ENCODE measurements at places on chromosomes 11 and 22.

GRCh38 chr11:57775491-57775890 is 13.9 kb downstream of the CTNND1 start:
- DNase-seq = no peak

DNA sequence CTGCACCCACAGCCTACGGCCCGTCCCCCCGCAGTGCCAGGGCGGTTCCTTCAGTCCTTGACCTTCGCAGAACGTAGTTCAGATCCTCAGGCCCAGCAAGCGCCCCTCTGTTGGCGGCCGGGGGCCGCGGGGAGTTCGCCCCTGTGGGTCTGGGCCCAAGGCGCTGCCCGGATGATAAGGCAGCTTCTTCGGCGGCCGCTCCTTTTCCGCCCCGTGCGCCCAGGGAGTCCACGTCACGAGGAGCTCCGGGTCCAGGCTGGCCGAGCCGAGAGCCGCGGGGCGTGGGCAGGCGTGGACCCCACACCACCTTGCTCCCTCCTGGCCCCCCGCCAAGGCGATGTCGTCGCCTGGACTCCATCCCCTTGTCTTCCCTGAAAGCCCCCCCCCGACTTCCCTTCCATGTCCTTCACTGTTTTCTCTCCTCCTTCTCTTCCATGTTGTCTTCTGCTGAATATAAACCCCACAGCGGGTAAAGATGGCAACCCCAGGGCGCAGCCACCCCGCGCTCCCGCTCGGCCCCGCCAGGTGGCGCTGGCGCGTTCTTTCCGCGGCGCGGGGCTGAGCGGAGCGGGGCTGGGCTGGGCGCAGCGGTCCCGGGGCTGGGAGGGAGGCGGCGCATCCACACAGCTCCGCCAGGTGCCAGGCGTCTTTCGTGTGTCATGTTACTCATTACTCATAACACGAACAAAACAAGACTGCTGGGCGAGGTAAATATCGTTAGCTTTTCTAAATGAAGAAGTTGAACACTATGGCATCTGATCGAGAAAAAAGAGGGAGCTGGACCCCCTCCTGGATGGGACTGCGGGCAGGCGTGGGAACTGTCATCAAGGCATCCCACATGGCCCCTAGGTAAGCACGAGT is 321.0 kb downstream of the NTM start:
- no peak for DNase-seq

GRCh38 chr11:30488304-30488998 is 97.7 kb downstream of the MPPED2 start:
- DNase-seq = no peak

GRCh38 chr11:134558258-134558835 is 146.3 kb upstream of the B3GAT1 start:
- DNase-seq = no peak

- no peak for DNase-seq
Observed at GRCh38 chr11:92852229-92852628, 117.2 kb upstream of the MTNR1B start.

- no peak for DNase-seq
Observed at GRCh38 chr11:2321311-2321683, 19.5 kb downstream of the TSPAN32 start.

DNA sequence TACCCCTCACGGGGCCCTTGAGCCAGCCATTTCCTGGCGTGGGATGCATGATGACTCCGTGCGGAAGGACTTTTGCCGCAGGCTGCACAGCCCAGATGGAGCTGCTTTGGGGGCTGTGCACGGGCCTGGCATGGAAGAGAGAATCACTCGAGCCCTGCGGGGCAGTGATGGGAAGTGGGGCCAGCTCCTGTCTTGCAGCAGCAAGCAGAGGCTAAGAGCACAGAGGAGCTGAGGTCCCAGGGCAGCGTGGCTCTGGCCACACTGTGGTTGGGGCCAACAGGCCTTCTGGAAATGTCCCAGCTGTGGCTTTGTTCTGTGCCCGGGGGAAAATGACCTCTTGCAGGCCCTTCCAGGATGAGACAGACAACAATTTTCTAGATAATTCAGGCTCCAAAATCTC is 92.7 kb upstream of the TIMP3 start:
- DNase-seq = no peak

GRCh38 chr11:71284525-71285092 is 32.2 kb upstream of the SHANK2 start:
- no peak for DNase-seq

DNA sequence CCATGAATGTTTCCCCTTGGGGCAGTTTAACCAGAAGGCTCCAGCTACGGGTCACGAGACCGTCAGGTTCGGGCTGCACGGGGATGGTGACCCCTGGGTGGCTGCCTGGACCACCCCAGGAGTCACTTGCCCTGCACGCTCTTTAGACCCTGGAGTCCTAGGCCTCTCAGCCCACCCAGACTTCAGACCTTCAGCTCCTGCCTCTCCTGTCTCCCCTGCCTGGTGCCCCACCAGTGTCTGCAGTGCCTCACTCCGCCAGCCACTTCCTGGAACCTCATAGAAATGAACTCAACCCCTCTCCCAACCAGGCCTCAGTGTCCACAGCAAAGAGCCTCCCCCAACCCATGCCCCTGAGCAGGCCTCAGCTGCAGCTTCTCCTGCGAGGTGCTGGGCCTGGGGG is 12.5 kb upstream of the MS4A10 start:
- no peak for DNase-seq

- peak; percentile 99 for DNase-seq
Observed at GRCh38 chr11:65546217-65546958, 11.8 kb downstream of the LTBP3 start.

- DNase-seq = no peak
Observed at GRCh38 chr11:44016546-44017442, 31.0 kb upstream of the ACCSL start.

- no peak for DNase-seq
Observed at GRCh38 chr11:111795334-111795985, 29.3 kb upstream of the PPP2R1B start.

GRCh38 chr22:46107089-46107664 is 43.1 kb upstream of the PPARA start:
- DNase-seq = no peak

DNA sequence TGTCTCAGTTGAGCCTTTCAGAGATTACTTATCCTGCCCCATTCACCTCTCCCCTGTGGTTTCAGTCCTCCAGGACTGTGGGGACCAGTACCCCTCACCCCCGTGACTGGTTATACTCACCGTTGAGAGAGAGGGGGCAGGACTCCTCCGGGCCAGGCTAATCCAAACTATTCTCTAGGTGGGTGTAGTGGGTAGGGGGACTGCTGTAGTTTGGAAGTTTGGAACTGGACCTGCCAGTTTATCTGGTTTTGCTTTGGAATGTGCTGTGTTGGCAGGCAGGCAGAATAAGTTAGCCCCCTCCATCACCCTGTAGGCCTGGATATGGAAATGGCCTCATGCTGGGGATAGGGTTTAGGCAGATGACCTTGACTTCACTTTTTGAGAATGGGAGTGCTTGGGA is 13.5 kb downstream of the TEAD1 start:
- no peak for DNase-seq

- DNase-seq = no peak
Observed at GRCh38 chr11:71988050-71988449, 10.7 kb upstream of the IL18BP start.

GRCh38 chr11:25587496-25587895 is 744.4 kb upstream of the ANO3 start:
- no peak for DNase-seq

- DNase-seq = no peak
Observed at GRCh38 chr11:15541079-15541478, 426.4 kb downstream of the INSC start.

- DNase-seq = no peak
Observed at GRCh38 chr11:57646799-57647303, 2.9 kb downstream of the YPEL4 start.

DNA sequence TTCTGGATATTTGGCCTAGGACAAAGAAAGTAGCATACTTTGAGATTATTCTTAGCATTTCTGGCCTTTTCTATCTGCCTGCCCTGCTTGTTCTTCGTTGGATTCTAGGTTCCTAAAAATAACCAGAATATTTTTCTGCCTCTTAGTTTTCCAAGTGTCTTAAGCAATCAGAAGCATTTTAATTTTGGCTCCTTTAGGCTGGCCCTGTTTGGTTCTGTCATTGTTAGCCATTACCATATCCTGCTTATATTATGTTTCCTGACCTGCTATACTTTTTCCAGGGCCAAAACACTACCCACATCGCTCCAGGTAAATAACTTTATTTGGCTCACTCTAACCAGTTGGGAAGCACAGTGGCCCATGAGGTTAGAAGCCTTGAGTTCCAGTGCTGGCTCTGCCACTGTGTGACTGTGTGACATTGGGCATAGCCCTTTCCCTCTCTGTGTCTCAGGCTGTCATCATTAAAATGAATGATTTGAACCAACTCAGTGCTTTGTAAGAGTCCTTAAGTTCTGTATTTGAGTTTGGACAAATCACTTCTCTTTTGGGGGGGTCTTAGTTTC is 91.1 kb downstream of the STIM1 start:
- no peak for DNase-seq

DNA sequence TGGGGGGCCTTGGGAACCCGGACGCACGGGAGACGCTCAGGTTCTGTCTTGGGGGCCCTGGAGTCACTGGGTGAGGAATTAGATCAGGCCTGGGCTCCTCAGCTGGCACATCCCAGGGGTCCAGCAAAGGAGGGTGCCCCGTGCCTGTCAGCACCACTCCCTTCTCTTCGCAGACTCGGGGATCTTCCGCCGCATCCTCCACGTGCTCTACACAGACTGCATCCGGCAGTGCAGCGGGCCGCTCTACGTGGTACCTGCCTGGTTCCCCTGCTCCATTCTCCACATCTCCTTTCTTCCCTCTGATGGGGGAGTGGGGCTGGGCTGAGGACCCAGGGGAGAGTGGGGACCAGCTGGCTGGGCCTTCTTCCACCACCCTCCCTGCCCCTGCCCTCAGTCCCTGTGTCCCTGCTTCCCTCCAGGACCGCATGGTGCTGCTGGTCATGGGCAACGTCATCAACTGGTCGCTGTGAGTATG is 6.7 kb upstream of the TAGLN start:
- DNase-seq = no peak

- no peak for DNase-seq
Observed at GRCh38 chr11:132772703-132773545, 759.4 kb downstream of the OPCML start.

- no peak for DNase-seq
Observed at GRCh38 chr11:73465023-73465675, 89.0 kb downstream of the RELT start.

- DNase-seq = no peak
Observed at GRCh38 chr22:29224121-29224858, 18.6 kb downstream of the EMID1 start.

DNA sequence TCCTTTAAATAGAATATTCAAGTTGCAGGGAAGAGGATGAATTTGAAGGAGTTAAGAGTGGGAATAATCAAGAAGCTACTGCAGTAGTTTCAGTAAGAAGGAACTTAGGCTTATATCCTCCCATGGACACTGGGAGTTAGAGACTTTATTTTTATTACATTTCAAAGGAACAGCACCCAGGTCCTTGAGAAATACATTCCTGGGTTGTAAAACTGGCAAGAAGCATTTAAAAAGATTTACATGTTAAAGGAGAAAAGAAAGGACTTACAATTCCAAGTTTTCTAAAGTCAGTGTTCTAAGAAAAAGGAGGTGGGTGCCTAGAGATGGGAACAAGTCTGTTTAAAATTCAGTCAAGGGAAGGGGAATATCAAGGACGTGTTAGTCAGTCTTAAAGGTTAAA is 306.9 kb downstream of the JRKL start:
- no peak for DNase-seq

DNA sequence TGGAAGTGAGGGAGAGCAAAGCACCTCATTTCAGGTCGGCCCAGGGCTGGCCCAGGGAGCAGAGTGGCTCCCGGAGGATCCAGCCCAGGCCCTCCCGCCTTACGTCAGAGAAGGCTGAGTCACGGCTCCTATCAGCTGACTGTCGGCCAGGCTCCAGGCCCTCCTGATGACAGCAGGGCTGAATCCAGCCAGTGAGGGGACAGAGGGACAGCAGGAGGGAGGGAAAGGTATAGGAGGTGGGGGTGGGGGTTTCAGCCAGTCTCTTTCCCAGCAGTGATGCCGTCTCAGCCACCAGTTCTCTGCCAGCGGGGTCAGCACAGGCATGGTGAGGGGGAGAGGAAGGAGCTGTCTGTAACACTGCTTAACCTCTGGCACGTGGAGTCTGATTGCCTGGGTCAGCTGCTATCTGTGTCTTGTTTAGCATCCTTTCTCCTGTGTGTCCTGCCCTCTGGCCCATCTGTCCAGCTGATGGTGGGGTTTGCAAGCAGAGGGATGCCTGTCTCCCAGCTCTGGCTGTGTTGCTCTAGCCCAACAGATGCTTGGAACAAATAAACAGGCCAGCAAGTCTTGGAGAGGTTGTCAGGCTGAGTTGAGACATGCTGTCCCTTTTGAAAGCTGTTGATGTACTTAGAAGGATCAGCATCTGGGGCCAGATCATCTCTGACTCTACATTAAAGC is 74.0 kb downstream of the ADAMTS15 start:
- no peak for DNase-seq

GRCh38 chr11:10891151-10891720 is 33.4 kb upstream of the ZBED5 start:
- DNase-seq = no peak

- DNase-seq = no peak
Observed at GRCh38 chr22:40757071-40757470, 62.1 kb downstream of the SLC25A17 start.

Data from naive thymus-derived CD4-positive, alpha-beta T cell (primary cell).